ENCODE measurements at places on chromosomes 12 and 14.

DNA sequence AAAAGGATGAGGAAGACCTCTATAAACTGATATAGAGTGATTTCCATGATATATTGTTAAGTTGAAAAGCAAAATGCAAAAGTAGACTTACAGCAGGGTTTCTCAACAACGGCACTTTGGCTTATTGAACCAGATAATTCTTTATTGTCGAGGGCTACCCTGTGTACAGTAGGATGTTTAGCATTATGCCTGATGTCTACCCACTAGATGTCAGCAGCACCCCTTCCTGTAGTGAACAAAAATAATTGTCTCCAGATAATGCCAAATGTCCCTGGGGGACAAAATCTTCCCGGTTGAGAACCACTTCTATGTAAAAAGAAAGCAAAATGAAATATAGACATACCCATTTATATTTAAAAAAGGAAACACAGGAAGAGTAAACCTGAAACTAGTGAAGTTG is 32.4 kb downstream of the ABCD2 start:
- no peak for DNase-seq

DNA sequence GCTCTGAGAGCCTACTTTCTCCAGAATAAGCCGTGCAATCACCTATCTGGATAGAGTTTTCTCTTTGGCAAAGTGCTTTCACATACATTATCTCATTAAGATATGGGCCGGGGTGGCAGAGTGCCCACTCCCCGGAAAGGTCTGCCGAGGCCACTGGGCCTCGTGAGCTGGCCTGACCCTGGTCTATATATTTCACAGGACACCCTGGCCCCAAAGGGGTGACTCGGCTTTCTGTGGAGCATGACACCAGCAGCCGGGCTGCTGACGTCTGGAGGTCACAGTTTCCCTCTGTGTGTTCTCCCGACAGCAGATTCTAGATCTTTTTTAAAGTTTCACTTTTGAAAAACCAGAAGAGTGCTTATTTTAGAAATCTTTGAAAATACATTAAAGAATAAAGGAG is 27.9 kb upstream of the ATP2A2 start:
- no peak for DNase-seq

- no peak for DNase-seq
Measured at GRCh38 chr12:110379197-110379596, 24.3 kb downstream of the ANAPC7 start.

DNA sequence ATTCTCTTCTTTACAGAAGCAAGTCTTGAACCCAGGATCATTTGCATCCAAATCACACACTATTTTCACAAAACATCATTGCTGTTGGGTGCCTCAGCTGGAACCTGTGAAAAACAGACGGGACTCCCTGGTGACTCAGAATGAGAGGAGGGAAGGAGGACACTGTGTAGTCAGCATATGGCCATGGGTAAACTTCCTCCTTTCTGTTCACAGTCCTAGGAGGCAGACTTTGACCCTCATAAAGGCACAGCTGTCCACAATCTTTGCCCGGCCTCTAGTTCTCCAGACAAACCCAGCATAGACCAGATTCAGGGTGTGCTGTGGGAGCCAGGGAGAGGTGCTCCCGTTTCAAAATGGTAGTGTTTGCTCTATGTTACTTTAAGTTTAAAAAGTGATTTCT is 62.0 kb downstream of the DYRK2 start:
- DNase-seq, result no peak

- no peak for DNase-seq
Measured at GRCh38 chr12:29024117-29024516, 125.0 kb upstream of the FAR2 start.

DNA sequence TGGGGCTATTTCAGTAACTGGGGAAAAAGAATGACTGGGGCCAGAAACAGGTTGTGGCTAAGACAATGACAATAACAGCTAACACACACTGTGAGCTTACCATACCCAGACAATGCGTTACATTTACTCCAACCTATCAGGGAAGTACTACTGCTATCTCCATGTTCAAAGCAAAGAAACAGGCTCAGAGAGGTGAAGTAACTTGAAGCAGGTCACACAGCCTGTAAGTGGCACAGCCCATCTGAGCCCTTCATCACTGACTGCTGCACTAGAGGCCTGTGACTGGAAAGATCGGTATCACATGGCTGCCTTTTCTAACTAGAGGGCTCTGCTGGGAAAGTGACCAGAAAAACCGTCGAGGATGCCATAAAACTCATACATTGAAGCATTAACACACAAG is 7.9 kb downstream of the GCN1 start:
- no peak for DNase-seq

- DNase-seq, result no peak
Measured at GRCh38 chr12:67078957-67079356, 190.2 kb upstream of the CAND1 start.

- DNase-seq, result no peak
Measured at GRCh38 chr12:101795786-101796185, 35.0 kb downstream of the GNPTAB start.

DNA sequence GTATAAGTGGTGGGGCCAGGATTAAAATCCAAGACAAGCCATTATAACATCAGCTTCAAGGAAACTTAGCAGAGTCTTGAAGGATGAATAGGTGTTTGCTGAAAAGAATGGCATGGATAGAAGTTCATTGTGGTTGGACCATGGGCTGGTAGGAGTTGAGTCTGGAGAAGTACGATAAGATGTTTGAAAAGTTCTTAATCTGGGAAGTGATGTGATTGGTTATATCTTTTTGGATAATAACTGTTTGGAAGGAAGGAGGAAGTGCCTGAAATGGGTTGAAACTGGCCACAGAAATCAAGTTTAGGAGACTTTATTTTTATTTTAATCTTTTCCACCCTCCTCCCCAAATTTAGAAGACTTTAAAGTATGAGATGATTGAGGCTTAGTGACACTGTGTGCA is 4.9 kb downstream of the DENR start:
- DNase-seq, result no peak
